ENCODE measurements at places on chromosomes 4 and X. TPM values are rescaled to one million over a fixed set of nuclear protein-coding genes. Genes with fewer than 3 reads are reported as not detected.
A peak's percentile ranks its signal among the peaks of the same experiment; 100 is the strongest.

DNA sequence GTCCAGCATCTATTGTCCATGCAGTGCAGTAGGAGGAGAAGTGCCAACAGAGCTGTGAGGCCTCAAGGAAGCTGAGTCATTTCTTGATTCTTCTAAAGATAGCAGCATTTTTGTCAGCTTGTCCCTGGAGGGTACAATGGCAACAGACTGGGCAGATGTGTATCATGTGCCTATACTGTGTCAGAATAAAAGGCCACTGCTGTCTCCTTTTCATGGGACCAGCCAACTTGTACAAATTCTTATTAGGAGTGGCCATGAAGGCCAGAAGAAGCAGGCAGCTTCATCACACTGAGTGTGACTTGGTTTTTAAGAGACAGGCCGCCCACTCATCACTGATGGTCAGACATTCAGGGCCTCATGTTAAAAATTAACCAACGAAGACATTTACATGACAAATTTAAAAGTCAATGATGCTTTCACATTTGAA lies 185.0 kb upstream of the FAM241A start:
- DNase-seq = peak; percentile 17

- peak; percentile 64 for DNase-seq
These were observed 111.7 kb upstream of the RPS6KA3 start for GRCh38 chrX:20378233-20378920.

GRCh38 chr4:119394826-119395225 lies 72.9 kb upstream of the FABP2 start:
- no peak for DNase-seq

GRCh38 chrX:108254636-108255035 lies 163.1 kb downstream of the ATG4A start:
- no peak for DNase-seq

- DNase-seq = no peak
These were observed 5.3 kb upstream of the ARAP2 start for GRCh38 chr4:36249610-36250009.

DNA sequence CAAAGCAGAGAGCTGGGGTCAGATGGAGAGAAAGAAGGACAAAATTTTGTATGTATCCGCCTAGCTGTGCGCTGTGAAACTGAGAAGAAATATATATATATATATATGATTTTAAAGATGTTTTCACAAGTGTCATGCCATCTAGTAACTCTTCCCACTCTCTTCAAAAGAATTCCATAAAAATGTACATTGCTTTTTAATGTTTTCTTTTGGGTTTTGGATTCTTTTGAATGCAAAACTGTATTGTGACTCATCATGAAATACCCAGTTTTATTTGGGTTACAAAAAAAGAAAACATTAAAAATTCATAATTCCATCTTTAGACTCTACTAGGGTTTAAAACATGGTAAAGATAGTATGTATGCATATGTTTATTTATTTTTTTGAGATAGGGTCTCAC lies 34.3 kb upstream of the IGFBP7 start:
- DNase-seq = no peak

Gene FAM114A1
- 82.8 TPM for polyA plus RNA-seq

Gene SRPX
- polyA plus RNA-seq = 230 TPM

Gene CYSLTR1
- polyA plus RNA-seq = not detected

Gene TCEAL6
- not detected for polyA plus RNA-seq

Gene CTAG1A
- polyA plus RNA-seq = not detected

Gene IL13RA1
- polyA plus RNA-seq = 12.7 TPM

Gene ANK2
- 0.69 TPM for polyA plus RNA-seq
